Calu3 (cell line): ENCODE measurements at places on chromosomes 3 and 15. TPM values are rescaled to one million over a fixed set of nuclear protein-coding genes. Genes with fewer than 3 reads are reported as not detected.

SYNPR gene
- total RNA-seq, result 0.90 TPM in 1 of 2 replicates, not detected in the other

SGO1 gene
- total RNA-seq, result 29.4 and 30.2 TPM in 2 replicates

CD96 gene
- total RNA-seq, result 0.27 TPM in 1 of 2 replicates, not detected in the other

MORC1 gene
- not detected in 2 replicates for total RNA-seq

VWA5B2 gene
- 0.54 and 0.90 TPM in 2 replicates for total RNA-seq

EPHB3 gene
- 2.5 and 2.8 TPM in 2 replicates for total RNA-seq

KLHL24 gene
- 38.2 and 42.7 TPM in 2 replicates for total RNA-seq

CPNE9 gene
- not detected in 2 replicates for total RNA-seq

DNA sequence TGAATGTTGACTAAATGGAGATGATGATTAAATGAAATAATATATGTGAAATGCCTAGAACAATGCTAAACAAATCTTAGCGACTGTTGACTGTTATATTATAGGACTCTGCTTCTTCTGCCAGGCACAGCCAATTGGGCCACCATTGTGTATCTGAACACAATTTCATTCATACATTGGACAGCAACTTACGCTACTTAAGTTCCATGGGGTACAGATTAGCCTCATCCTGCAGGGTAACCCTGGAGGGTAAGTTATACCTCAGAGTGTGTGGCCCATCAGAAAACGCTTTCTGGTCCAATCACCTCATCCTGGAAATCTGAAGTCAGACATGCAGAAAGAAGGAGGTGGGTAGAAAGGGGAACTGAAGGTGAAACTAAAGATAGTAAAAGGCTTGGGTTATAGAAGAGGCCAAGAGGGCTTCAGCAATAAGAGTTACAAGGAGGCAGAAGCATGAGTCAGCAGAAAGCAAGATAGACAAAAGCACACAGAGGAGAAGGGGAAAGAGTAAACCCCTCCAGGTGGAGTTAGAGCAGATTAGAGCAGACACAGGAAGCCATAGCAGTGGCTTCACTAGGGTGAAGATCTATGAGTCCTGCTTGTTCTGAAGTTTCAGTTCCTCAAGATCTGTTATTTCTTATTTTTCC is 119.3 kb upstream of the SLC24A5 start:
- DNase-seq, result no peak

- no peak for DNase-seq
Observed at GRCh38 chr3:71351403-71352149, 232.0 kb downstream of the FOXP1 start.

DNA sequence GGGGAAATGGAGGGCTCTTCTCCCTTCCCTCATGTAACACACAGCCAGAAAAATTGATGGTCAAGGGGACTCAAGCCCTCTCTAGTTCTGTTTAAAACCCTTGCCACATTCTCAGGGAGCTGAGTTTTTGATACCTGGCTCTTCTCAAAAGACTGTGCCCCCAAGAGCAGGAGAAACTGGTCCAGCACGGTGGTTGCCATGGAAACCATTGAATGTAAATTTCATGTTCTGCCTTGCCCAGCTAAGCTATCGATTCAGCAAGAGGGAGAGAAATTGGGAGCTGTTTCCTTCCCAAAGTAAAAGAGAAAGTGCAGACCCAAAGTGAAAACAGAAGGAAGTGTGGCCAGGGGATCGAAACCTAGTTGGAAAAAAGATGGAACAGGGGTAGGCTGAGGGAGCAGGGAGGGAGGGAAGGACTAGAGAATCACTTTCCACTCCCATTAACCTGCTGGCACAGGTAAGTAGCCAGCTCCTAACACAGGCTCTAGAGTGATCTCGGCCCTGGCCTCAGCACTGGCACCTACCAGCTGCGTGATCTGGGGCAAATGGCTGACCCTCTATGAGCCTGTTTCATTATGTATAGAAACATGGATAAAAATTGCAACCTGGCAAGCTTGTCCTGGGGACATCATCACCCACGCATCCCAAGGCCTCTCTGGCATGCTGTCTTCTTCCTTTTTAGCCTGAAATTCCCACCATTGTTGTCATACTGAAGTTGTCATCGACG is 140.9 kb downstream of the TPRA1 start:
- no peak for DNase-seq

GRCh38 chr15:58501006-58501405 is 69.2 kb downstream of the LIPC start:
- no peak for DNase-seq

- no peak for DNase-seq
Observed at GRCh38 chr3:11322931-11323330, 50.7 kb downstream of the ATG7 start.

- no peak for DNase-seq
Observed at GRCh38 chr3:190741788-190742187, 120.7 kb downstream of the GMNC start.

- no peak for DNase-seq
Observed at GRCh38 chr3:177838766-177839350, 641.6 kb upstream of the TBL1XR1 start.

DNA sequence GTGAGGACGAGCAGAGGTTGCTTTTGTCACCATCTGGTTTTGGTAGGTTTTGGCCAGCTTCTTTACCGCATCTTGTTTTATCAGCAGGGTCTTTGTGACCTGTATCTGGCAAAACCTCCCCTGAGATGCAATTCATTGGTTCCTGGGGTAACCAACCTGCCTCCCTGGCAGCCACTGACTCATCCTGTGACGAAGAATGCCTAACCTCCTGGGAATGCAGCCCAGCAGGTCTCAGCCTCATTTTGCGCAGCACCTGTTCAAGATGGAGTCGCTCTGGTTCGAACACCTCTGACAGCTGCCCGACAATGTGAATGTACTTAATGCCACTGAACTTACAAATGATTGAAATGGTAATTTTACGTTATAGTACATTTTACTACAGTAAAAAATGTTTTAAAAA is 6.8 kb upstream of the ADAMTS17 start:
- peak; percentile 23 for DNase-seq

DNA sequence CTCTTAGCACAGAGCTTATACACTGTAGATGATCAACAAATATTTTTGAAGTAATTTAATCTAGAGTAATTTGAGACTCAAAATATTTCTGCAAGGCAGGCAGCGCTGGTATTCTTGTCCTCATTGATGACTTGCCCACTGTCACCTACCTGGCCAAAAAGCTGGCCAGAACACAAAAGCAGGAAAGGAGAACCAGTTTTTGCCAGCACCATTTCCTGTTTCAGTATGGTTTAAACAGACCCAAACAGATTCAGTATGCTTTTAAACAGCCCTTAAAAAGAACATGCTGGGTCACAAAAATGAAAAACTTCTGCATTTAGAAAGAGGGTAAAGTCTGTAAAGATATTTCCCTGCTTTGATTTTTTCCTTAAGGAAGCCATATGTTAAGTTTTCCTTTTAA is 42.3 kb upstream of the ZNF280D start:
- DNase-seq, result no peak

- peak; percentile 91 for DNase-seq
Observed at GRCh38 chr15:74396445-74397238, 29.2 kb upstream of the CYP11A1 start.

DNA sequence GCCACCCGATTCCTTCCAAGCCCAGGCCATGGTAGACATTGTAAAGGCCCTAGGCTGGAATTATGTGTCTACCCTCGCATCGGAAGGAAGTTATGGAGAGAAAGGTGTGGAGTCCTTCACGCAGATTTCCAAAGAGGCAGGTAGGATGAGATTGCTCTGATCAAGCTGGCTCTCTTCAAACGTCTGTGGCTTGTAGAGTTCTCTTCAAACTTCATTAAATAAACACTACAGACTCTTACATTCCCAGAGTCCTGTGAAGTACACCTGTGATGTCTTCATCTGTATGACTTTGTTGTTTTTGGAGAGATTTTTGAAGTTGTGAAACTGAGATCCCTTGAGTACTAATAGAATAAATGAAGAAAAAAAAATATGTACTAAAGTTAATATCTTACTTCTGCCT is 285.6 kb downstream of the GRM7 start:
- no peak for DNase-seq

GRCh38 chr3:126424039-126424717 is 29.5 kb downstream of the CFAP100 start:
- DNase-seq, result no peak

- DNase-seq, result no peak
Observed at GRCh38 chr15:70348226-70348543, 250.5 kb upstream of the TLE3 start.

GRCh38 chr15:80636675-80637074 is 58.4 kb upstream of the ABHD17C start:
- no peak for DNase-seq

- no peak for DNase-seq
Observed at GRCh38 chr15:25689592-25689991, 173.5 kb downstream of the ATP10A start.

- peak; percentile 58 for DNase-seq
Observed at GRCh38 chr3:24493746-24494617, 668 bp downstream of the THRB start.

- DNase-seq, result no peak
Observed at GRCh38 chr3:40620151-40620550, 95.4 kb downstream of the ZNF621 start.

DNA sequence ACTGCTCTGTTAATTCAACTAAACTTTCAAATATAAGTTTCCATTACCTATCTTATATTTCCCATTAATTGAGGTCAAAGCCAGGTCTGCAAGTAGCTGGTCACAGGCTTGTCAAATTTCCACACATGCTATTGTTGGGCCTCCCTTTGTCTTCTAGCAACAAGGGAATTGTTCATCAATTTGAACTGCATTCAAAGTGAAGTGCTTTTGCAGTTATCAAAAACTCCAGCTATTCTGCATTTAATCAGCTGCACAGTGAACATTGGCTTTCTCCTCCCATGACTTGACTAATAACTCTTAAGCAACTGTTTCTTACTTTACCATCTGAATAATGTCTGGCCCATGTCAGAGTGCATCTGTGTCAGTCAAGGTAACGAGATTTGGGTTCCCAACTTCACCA is 198.4 kb downstream of the KCNH8 start:
- no peak for DNase-seq

DNA sequence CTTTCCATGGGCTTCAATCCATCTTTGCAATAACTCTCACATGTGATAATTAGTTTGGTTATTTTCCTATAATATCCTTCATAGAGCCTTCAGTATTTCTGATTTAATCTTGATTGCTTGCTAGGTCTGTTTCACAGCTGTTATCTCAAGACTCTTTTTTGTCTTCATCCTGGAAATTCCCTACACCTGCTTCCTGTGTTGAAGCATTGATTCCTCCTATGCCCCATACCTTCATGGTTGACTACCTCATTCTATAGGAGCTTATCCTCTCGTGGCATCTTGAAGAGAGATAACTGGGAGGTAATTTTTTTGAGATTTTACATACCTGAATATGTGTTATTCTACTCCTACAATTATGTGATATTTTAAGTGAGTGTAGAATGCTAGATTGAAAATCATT is 26.7 kb downstream of the PIK3CA start:
- DNase-seq, result no peak

DNA sequence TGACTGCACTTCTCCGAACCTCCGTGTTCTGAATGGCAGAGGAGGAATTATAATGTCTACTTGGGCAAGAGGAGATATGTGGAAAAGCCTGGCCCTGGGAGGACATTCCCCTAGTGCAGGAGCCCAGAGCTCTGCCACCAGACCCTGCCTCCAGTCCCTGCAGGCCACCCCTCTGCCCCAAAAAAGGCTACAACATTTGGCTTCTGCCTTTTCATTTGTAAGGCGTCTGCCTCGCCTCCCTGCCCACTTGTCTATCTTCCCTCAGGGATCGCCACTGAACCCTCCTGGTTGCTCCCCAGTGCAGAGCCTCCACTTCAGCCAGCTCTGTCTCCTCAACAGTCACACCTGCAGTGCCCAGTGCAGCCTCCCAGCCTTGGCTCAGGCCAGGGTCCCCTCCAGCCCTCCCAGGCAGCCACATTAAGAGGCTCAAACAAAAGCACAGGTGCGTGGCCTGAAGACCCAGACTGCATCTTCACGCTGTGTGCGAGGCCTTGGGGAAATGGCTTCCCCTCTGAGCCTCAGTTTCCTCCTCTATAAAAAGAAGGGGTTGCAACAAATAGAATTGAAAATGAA is 125.9 kb upstream of the SMAD3 start:
- no peak for DNase-seq

DNA sequence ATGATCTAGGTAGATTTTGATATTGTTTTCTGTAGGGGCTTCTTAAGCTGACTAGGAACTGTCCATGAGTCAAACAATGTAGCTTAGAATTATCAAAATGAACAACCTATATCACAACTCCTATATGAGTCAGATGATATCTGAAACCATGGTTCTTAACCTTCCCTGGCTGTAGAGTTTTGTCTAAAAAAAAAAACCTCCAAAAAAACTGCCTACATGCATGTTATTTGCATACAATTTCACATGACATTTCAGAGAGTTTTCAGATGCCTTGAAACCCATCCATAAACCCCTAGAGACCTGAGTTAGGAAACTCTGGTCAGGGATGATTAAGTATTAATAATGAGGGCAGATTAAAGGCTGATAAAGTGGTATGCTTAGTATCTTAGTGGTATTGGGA is 157.0 kb downstream of the CHST2 start:
- DNase-seq, result no peak

- no peak for DNase-seq
Observed at GRCh38 chr3:58556761-58557221, 19.8 kb upstream of the ACOX2 start.
